ENCODE measurements at places on chromosomes 6 and 20.

DNA sequence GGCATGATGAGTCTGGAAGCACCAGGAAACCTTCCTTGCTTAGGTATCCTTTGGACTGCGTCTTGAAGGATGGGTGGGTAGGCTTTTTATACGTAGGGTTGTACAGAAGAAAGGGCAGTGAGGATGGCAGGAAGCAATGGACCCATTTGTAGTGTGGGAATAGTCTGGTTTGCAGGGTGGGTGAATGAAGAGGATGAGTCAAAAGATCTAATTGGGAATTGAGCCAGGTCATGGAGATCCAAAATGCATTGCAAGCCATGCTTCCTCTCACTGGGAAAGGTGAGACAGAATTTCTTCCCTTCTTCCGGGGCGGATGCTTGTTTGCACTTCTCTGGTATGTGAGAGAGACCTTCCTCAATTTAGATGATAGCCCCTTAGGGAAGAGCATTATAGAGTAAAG, 10.1 kb upstream of the BTBD3 start:
- DNase-seq, result peak; percentile 24

DNA sequence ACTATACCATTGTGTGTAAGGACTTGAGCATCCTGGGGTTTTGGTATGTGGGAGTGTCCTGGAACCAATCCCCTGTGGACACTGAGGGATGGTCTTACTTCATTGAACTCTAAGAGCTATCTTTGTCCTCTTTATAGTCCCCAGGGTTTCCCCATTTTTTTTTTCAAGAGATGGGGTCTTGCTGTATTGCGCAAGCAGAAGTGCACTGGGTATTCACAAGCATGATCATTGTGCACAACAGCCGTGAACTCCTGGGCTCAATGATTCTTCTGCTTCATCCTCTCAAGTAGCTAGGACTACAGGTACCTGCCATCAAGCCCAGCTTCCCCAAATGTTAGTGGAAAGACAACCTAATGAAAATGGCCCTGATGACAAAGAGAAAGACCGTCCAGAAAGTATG, 2.2 kb upstream of the ASCC3 start:
- no peak for DNase-seq

- no peak for DNase-seq
These were observed 185.8 kb downstream of the PHF3 start for GRCh38 chr6:63821442-63821841.

DNA sequence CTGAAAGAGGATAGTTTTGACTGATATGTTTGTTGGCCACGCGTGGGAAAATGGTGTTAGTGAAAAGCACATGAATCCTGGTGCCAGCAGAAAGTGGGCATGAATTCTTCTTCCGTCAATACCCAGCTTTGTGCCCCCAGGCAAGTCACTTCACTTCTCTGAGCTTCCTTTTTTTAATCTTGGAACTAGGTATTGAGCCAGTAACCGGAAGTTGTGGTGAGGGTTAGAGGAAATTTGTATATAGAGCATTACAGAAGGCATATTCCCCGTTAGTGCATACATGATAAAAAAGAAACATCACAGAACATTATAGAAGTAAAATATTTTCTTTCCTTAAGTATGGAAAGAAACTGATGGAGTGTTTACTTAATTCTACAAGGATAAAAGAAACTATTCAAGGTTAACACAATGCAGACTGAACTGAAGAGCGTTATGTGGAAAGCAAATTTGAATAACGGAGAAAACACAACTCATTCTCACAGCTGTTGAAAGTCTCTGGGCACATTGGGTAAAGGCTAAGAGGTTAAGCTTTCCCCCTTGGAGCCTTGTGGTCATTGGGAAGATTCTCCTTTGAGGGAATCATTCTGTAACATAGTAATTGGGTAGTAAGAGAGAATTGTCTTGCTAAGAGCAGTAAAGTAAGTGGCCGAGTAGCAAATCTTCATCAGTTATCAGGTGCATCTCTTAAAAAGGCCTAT, 223.1 kb downstream of the BCAS1 start:
- DNase-seq, result no peak

- peak; percentile 39 for DNase-seq
These were observed 27.6 kb downstream of the ZNF311 start for GRCh38 chr6:28977341-28978132.

DNA sequence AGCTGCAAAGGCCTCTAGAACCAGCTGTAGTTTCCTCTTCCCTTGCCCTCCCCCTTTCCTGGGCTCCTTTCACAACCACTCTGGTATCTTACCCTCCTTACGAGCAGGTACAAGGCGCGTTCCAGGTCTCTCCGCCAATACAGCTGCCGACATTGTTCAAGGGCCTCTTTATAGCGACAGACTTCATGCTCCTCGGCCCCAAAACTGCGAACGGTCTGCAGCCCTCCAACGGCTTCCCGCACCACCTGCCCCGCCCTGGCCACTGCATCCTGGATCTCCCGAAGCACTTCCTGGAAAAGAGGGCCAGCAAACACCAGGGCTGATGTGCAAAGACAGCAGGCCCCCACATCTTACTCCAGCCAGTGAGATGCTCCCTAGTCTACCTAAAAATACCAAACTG, 6.0 kb downstream of the TAP2 start:
- DNase-seq, result no peak

DNA sequence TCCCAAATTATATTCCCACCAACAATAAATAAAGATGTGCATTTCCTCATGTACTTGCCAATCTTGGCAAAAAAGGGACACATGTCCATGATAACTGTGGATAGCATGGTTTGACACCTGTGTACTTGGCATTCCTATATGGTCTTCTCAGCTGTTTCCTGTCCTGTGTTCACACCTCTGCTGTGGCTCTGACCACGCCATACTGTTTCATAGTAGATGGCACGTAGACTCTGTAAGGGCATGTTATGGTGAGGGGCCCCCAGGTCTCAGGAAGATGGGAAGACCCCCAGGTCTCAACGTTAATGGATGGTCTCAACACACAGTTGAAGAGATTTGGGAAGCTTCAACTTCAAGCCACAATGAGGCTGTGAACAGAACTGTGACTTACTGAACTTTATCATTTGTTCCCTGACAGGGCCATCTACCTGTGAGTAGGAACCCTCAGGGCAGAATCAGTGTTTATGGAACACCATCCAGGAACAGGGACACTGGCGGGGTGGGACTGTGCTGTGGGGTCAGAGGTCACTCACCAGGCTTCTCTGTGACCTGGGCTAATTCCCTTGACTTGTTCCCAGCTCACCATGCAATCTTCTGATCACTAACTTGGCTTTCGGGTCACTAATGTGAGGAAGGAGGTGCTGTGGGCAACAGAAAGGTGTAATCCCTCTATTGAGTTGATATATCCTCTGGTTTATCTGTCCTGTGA, 11.8 kb downstream of the ZBTB24 start:
- DNase-seq, result no peak

DNA sequence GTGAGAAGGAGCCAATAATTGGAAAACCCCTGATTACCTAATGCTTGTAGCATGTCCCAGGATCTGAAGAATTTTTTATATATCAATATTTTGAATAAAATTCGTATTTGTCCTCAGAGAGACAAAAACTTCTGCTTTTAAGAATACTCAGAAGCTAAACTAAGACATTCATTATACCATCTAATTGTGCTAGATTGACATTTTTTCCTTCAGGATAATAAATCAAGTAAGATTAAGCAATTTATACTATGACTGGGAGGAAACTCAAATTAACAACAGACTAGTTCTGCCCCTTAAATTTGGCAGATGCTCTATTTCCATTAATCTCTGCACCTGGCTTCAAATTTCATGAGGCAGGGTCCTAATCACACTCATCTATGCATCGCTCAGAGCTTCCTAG, 291.4 kb downstream of the PLCB1 start:
- DNase-seq, result no peak

GRCh38 chr6:164252948-164253347, 838.4 kb downstream of the QKI start:
- no peak for DNase-seq

DNA sequence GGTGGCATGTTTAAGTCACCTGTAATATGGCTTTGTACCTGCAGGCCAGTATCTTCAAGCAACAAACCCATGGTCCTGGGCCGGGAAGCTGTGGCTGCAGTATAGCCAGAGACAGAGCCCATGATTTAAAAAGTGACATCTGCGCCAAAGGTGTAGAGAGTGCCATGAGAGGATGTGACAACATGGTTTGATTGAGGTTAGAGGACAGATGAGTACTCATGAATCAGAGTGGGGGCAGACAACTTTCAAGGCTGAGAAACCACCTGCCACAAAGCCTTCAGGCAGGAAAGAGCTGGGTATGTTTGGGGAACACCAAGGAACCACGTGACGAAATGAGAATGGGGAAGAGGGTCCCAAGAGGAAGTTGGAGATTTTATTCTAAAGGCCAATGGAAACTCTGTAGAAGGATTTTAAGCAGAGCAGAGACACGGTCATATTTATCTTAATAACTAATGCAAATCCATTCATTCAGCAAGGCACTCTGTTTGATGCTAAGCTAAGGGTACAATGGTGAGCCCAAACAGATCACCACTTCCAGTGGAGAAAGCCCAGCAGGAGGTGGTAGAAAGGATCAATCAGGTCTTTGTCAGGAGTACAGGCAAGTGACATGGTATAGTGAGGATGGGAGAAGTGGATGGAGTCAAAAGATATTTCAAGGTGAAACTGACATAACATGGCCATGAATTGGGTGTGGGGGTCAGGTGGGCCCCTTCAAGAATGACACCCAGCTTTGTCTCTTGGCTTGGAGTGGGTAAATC, 3.4 kb upstream of the MICAL1 start:
- DNase-seq, result no peak

All from AG08395 (cell line).